ENCODE measurements at places on chromosomes 2 and 18.

DNA sequence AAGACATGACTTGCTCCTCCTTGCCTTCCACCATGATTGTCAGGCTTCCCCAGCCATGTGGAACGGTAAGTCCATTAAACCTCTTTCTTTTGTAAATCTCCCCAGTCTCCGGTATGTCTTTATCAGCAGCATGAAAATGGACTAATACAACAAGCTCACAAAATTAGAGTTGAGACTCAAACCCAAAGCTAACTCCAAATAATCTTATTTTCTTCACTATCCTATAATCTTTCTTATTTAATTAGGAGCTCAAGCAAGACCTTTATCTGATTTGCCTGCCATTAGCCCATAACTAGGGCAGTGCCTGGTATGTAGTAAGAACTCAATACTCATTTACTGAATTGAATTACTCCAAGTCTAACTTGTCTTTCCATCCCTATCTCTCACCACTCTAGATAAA is 289.2 kb downstream of the SUCLG1 start:
- DNase-seq: no peak

DNA sequence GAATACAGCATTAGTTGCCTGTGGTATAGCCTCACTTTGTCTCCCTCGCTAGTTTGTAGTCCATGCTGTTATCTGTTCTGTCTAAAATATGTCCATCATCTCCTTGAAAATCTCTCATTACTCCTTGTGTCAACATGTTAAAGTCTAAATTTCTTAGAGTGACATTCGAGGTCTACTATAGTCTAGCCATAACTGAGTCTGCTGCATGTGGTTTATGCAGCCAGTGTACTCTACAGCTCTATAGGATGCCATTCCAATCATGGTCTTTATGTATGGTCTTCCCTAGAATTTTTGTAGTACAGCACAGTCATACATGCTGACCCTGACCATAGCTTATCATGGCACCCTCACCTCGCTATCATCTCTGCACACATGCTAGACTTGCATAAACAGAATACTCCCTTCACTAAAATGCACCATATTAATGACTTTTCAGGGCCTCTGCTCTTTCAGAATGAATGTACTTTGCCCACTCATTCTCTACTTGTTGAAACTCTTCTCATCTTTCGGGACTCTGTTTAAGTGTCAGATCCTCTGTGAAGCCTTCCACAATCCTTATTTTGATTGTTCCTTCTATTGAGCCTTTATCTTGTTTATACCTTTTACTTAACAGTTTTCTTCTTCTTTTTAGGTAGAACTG is 12.8 kb downstream of the TANK start:
- DNase-seq: peak; percentile 13

GRCh38 chr2:169765523-169765922 is 31.9 kb downstream of the KLHL23 start:
- peak; percentile 8 for DNase-seq

GRCh38 chr18:78622907-78623541 is 356.6 kb upstream of the SALL3 start:
- no peak for DNase-seq

- no peak for DNase-seq
Observed at GRCh38 chr2:8333177-8333831, 348.6 kb upstream of the ID2 start.

DNA sequence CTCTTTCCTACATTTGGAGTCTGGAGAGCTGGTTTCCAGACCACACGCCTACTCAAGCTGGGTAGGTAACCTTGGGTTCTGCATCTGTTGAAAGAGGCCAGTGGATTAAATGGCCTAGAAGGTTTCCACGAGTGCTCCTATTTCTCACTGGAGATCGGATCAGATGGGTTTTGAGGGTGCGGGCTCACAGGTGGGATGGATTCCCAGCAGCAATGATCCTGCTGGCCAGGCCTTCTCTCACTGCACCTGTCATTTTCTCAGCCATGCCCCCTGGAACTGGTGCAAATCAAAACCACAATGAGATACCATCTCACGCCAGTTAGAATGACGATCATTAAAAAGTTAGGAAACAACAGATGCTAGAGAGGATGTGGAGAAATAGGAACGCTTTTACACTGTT is 747.5 kb upstream of the RAB6C start:
- no peak for DNase-seq

- DNase-seq: no peak
Observed at GRCh38 chr18:47594621-47595086, 335.8 kb downstream of the SMAD2 start.

- DNase-seq: no peak
Observed at GRCh38 chr2:28004086-28004485, 113.6 kb downstream of the BABAM2 start.

DNA sequence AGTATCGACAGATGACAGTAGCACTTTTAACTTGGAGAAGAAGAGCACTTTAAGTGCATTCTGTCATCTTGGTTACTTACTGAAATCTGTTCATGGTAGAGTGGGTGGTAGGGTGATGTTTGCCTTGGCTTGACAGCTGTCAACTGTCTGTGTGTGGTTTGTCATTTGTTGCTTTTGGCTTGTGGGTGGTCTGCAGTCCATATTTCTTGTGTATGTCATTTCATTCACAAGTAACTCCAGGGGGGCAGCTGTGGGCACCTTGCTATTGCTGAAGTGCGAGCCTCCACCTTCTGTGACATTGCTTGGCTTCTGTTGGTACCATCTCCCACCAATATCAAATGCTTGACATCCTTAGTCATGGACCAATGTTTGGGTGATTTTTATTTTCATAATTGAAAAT is 311.6 kb upstream of the NRP2 start:
- DNase-seq: no peak

All from activated CD4-positive, alpha-beta T cell treated with anti-CD3 and anti-CD28 coated beads, Interleukin-2, amount 50 U/mL, for 48 hours (primary cell).